Cerebellar nuclear complex (tissue), 1 donor: ENCODE measurements at places on chromosomes 11 and 22.

DNA sequence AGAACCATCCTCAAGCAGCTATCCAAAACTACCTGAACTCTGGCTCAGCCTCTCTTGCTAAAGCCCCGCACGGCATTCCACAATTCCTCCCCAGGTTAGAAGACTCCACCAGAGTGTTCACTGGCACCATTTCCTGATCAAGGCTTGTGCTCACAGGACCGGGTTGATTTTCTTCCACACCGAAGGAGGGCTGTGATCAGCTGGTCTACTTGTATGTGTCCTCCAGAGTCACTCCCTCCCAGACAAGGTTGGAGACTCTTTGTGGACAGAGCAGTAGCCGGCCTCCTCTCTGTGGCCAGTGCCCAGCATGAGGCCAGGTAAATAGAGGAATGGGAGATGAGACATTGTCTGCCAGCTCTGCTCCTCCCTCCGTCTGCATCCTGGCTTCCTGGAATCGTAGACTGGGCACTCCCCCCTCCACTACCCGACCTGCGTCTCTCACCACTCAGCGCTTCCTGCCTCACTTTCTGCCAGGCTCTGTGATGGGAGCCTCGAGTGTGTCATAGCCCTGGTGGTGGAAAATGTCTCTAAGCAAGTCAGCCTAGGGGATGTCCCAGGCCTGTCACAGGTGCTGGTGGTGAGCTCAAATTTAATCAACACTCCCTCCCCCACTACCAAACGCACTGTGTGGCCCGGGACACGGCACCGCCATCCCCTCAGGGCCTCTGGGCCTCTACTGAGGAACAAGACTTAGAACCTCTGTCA lies 12.5 kb upstream of the TMPRSS6 start:
- DNase-seq, result no peak

DNA sequence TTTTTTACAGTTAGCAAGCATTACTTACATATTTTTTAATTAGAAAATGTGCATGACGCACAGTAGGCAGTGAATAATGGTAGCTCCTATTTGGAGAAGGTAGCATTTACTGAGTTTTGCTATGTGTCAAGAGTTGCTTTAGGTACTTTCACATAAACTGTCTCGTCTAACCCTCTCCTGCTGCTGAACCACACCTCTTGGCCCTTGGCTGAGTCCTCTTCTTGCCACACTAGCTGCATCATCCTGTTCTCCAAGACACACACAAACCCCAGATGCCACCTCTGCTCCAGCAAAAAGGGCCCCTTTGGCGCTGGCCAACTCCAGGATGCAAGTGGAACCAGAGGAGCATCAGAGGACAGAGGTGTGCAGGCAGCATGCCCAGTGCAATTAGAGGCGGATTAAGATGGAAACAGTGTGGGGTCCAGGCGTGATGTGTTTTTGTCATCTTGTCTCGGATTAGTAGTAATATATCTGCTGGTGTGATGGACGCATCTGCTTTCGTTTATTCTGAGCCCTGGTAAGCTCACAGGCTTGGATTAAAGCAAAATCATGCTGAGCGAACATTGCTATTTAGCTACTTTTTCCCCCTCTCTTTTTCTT lies 367.0 kb upstream of the CADM1 start:
- no peak for DNase-seq

GRCh38 chr11:104369761-104370160 lies 205.8 kb upstream of the PDGFD start:
- no peak for DNase-seq

DNA sequence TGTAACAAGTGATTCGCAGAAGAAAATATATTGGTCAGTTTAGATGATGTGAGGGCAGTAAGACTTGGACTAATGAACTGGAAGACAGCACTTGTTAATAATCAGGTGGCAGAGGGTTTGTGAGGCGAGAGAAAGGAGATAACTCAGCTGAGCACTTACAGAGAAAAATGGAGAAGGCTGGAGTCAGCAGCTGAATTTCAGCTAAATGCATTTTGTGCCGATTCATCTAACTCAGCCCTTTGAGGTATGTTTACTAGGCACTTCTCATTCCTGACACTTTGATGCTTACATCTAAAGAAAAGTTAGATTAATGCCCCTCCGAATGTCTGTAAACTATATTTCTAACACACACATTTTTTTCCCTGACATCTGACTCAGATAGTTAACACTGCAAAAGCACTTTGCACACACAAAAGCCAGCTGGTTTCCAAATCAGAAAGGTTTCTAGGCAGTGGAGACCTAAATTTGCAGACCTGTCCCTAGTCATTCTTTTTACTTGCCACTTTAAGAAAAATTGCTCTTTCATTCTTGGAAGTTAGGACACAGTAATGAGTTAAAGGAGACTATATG lies 859.5 kb upstream of the CCDC90B start:
- no peak for DNase-seq

DNA sequence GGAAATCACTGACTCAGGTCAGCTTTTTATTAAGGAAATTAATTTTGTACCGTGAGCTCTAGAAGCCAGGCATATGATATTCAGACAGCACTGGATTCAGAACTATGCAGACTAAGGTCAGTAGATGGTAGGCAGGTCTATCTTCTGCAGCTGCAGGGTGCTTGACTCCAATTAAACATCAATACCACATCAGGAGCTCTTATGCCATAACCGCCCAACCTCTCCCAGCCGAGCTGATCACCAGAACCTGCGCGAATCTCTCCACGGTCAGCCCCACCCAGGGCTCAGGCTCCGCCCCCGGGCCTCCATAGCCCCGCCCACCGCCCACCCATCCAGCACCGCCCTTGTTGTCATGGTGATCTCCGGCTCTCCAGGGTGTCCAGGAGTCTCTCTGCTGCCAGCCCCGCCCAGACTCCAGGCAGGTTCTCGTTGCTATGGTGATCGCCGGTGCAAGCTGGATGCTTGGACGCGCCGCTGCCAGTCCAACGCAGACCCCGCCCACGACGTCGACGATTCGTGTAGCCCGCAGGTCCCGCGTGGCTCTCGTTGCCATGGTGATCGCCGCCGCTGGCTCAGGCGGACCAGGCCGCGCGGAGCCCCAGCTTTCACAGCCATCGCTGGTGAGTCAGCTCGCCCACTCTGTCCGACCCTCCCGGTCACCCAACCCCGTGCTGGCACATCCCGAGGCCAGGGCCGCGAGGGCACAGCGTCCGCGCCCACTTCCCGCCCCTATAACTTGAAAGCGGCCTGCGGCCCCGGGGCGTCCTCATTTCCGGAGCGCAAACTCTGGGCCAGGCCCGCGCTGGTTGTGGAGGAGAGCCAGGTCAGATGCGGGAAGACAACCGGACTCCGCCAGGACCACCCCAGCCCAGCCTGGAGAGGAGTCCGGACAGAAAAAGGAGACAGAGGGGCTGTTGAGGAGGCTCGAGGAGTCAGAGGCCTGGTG lies at the start of gene RAB36:
Gene RAB36, plus strand, starts transcription at position 546 of the 946 bp plus-strand sequence. CDS start 1,140 bp downstream, outside the sequence.
- peak; percentile 99 for DNase-seq

DNA sequence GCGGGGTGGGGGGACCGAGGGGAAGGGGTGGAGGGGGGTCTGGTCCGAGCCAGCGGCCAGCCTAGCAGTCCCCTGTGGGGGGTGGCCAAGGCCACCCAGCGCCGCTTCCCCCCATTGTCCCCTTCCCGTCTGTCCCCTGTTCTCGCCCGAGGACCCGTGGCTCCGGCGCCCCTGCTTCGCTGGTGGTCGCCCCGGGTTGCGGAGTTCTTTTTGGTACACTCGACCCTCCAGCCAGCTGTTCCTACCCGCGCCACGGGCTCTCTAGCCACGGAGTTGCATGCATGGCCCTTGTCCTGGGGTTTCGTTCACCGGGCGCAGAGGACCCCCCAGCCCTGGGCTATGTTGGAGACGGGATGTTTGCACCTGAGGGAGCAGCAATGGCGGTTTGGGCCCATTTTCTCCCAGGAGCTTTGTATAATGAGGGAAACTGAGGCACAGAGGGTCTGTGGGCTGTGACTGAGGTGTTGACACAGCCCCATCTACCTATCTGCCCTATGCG lies 489 bp downstream of the RNF214 start:
- no peak for DNase-seq

GRCh38 chr11:76891285-76891684 lies 30.6 kb downstream of the ACER3 start:
- DNase-seq, result no peak

- DNase-seq, result no peak
Measured at GRCh38 chr22:36413022-36413775, 25.4 kb upstream of the MYH9 start.
